ENCODE measurements at places on chromosomes 6 and 20.

- peak; percentile 93 for DNase-seq
Measured at GRCh38 chr6:3977875-3978711, 100.8 kb downstream of the FAM217A start.

DNA sequence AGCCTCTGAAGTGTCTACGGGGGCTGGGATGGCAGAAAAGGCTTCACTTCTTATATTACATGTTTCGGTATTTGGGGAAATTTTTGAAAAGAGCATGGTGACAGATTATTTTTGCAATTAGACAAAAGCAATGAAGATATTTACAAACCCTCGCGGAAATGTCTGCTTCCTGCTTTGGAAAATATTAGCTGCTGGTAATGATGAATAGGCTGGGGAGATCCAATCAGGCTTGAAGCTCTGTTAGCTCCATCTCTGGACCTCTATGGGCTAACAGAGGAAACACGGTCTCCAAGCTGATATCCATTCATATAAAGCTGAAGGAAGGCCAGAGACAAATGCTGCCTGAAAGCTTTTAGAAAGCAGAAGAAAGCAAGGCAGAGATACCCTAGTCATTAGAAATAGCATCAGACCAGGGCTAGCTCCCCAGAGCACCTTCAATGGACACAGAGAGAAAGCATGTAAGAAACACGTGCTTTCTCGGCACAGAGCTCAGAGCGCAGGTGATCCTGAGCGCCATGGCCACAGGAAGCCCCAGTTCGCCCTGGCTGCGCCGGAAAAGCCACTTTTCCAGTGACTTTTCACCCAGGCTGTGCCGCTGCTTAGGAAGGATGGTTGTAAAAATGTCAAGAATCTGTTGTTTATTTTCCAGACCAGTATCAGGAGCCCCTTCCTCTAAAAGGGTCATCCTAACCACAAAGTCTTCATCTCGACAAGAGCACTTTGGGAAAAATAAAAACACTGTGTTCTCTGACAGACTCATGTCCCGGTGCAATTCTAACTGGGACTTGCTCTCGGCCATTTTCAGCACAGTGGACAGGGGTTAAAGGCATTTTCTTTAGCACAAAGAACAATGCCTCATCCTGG is 68.5 kb upstream of the NFATC2 start:
- no peak for DNase-seq

DNA sequence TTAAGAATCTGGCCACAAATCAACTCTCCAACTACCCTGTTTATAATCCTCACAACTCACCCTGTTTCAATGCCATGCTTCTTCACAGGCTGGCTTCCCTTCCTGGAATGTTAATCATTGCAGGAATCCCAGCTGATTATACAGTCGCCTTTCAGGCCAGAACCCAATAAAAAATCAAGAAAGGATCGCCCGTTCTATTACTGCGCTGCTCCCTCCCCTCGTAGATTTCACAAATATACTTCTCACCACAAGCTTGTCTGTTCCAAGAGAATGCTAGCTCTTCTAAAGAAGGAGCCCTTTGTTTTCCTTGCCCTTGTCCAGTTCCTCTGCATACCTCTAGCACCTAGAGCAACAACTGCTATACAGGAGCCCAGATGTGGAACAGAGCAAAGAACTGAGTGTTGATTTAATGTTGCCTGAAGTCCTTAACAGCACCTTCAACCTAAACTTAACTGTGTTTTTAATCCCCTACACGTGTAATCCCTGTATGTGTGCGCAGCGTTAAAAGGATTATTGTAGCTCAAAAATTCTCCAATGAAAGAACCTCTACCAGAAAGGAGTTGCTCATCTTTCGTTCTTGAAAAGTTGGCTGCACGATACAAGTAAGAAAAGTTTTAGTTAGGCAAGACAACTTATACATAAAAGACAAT is 988 bp downstream of the ECHDC1 start:
- DNase-seq: no peak

DNA sequence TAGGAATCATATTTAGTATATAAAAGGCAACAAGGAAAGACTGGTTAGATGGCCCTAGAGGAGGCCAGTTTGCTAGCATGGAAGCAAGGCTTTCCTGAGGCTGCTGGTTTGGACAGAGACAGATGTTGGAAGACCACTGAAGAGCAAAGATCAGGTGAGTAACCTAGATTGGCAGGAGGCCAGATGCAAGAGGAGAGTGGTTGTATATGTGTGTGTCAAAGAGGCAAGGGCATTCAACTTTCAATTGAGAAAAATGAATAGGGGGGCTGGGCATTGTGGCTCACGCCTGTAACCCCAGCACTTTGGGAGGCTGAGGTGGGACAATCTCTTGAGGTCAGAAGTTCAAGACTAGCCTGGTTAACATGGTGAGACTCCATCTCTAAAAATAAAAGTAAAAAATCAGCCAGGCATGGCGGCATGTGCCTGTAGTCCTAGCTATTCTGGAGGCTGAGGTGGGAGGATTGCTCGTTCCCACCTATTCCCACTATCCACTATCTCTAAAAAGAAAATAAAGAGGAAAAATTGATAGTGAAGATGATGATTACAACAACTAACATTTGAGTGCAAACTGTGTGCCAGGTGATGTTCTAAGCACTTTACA is 79.8 kb downstream of the PRDM1 start:
- no peak for DNase-seq

DNA sequence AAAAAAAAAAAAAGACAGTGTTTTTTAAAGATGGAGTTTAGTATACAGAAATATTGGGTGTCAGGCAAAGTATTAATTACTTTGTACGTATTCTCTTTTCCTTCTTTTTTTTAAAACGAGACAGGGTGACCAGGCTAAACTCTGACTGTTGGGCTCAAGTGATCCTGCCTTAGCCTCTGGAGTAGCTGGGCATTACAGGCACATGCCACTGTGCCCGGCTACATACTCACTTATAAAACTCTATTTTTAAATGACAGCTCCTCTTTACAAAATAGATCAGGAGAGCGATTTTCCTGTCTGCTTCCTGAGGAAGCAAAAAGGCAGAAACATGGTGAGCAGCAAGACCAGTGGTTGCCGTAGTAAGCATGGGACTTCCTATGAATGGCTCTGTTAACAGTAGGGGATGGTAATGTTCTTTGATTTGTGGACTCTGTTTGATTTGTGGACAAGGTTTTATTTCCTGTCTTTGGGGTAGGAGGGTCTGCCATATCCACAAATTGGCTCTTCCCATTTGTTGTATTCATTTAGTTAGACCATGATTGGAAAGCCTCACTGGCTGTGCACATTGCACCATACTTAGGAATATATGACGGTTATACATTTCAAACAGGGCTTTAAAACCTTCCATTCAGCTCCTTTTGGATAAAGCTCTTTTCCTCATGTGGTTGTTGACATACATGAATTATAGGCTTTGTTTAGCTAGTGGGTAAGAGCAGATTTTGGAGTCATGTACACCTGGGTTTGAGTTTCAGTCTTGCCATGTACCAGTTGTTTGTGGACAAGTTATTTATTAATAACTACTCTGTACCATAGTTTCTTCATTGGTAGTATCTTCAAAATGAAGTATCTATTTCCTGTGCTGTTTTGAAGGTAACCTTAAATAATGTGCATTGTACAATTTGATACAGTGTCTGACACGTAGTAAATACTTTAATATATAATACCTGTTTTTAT is 45.1 kb downstream of the PTPRA start:
- no peak for DNase-seq

DNA sequence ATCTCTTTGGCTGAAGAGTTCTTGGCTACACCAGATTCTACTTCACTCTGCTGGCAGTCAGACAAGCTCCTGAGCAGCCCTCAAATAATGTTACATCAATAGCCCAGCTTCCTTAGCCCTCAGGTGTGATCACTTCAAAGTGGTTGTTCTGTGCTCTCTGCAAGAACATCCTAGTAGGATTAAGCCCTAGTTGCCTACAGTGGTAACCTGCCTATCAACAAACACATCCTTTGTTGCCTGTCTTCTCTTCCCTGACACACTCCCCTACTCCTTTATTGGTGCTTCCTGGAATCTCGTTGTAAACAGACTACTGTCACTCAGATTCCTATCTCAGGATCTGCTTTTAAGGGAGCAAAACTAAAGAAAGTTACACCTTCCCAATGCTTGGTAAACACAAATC is 45.1 kb upstream of the TASP1 start:
- DNase-seq: no peak

DNA sequence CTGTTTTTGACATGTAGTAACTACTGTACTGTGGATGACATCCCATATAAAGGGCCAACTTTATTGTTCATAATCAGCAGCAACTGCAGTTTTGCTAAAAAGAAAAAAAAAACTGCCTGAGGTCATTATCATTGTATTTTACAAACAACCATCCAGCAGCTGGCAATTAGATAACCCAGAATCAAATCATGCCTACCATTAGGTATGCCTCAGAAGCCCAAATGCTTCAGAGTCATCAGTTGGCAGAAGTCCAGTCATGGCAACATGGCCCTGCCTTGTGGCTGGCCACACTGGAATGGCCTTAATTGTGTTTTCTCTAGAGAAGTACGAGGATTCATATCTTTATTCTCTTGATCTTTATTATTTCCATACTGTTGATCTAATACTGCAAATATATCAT is 462.4 kb upstream of the NRSN1 start:
- DNase-seq: peak; percentile 1

DNA sequence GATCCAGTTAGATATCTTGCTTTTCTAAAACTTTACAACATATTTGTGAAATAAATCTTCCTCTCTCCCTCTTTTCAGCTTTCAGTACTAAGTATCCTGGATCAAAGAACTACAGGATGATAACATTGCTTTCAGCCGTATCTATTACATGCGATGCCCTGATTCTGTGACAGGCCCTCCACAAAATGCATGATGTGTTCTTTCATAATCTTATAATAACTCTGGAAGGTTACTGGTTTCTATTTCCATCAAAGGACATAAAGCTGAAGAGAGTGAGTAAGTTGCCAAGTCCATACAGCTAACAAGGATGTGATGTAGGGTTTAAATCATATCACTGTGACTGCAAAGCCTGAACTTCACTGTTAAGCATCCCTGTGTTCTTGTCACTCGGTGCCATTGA is 62.9 kb upstream of the ADGRG6 start:
- no peak for DNase-seq

DNA sequence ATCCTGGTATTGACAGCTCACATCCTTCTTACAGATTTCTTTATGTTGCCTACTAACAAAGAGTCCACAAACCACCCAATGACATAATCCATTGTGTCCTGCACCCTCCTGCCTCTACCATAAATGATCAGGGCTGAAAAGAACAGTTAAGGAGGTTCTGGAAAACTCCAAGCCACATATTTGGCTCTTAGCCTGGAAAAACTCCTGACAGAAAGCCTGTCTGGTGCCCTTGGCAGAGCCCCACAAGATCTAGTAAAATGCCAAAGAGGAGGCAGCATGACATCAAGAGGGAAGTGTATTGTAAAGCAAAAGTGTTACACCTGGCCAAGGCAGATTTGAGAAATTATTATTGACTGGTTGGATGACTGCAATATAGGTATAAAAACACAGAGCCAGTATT is 126.4 kb upstream of the VGLL2 start:
- DNase-seq: no peak

GRCh38 chr20:59482351-59483187 is 121.8 kb upstream of the PHACTR3 start:
- no peak for DNase-seq

DNA sequence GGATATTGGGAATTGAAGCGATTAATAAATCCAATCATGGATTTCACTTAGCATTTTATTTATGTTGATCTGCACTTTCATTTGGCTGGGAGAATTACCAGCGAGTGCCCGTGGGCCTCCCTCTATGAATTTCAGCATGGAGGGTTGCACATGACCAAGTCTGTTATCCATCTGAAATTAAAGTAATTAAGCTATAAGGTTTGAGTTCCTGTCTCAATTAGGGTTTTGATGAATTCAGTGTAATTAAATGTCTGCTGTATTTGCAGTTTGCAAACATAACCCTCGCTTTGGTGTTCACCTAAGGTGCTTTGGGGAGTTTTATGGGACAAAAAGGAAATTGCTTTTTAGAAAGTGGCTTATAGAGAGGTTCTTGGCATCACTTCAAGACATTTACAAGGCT is 169.8 kb upstream of the RIN2 start:
- DNase-seq: no peak

GRCh38 chr20:47862574-47863240 is 77.4 kb upstream of the SULF2 start:
- no peak for DNase-seq

DNA sequence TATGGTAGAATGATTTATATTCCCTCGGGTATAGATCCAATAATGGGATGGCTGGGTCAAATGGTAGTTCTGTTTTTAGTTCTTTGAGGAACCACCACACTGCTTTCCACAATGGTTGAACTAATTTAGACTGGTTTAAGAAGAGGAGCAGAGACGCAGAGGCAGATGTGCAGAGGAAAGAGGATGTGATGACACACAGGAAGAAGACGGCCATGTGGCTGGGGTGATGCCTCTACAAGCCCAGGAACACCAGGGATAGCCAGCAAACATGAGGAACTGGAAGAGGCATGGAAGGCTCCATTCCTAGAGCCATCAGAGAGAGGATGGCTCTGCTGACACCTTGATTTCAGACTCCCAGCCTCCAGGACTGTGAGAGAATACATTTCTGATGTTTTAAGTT is 218.3 kb upstream of the DTNBP1 start:
- DNase-seq: peak; percentile 64

- no peak for DNase-seq
Measured at GRCh38 chr20:2626853-2627541, 25.4 kb upstream of the NOP56 start.

All from hematopoietic multipotent progenitor cell treated with erythropoietin and hydrocortisone succinate and interleukin-3 and kit ligand, for 4 days (in vitro differentiated cells).